ENCODE measurements at places on chromosomes 11 and 22. TPM values are rescaled to one million over a fixed set of nuclear protein-coding genes. Genes with fewer than 3 reads are reported as not detected.

Gene PLAAT5
- total RNA-seq, result 0.77 TPM

Gene PICALM
- total RNA-seq, result 109 TPM

Gene UPK3A
- not detected for total RNA-seq

Gene OR52E1
- total RNA-seq, result not detected

Gene OR51B5
- total RNA-seq, result not detected

Gene C11orf16
- not detected for total RNA-seq

Gene ANO1
- total RNA-seq, result not detected

Gene SYNGR1
- total RNA-seq, result 30.4 TPM

Gene OR8A1
- total RNA-seq, result not detected

DNA sequence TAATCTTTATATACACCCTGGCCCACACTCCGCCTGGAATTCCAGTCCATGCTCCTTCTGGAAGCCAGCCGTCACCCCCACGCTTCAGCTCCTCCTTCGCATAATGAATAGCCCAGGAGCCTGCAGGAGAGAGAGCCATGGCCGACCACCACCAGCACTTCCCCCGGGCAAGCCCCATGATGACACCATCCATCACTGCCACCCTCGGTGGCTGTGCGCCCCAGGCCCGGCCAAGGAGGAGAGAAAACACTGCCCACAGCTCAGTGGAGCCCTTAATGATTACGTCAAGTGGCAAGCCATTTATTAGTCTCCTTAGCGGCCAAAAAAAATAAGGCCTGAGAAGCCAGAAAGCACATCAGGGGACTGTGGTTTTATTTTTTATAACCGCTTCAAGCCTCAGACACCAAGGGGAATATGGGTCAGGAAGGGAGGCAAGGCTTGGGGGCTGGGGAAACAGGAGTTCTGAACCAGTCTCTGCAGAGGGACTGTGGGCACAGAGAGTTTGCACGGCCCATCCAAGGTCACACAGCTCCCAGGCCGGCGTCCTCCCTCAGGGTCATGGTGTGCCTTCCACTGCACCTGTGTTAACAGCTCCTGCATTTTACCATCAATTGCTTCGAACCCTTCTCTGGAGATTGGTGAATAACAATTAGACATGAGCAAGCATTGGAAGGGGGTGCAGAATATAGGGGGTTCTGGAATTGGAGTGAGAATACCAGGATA is 134.3 kb downstream of the MN1 start:
- DNase-seq, result peak; percentile 34
- H3K27me3 ChIP-seq, result no peaks in the 10 kb centered on the region
- H3K4me3 ChIP-seq, result peak overlapping the region; percentile 18
- peaks cover 5% of the 10 kb centered on the region for H3K36me3 ChIP-seq
- H3K4me1 ChIP-seq, result peaks cover 78% of the 10 kb centered on the region

- H3K4me3 ChIP-seq, result no peak overlapping the region
- H3K36me3 ChIP-seq, result no peaks in the 10 kb centered on the region
- DNase-seq, result peak; percentile 81
Observed at GRCh38 chr22:43867839-43868635, 5.7 kb upstream of the SULT4A1 start.

- DNase-seq, result no peak
- peaks cover 9% of the 10 kb centered on the region for H3K36me3 ChIP-seq
- H3K27me3 ChIP-seq, result no peaks in the 10 kb centered on the region
- no peak overlapping the region for H3K27ac ChIP-seq
Observed at GRCh38 chr11:117094776-117095175, 3.5 kb downstream of the SIK3 start.

- H3K4me1 ChIP-seq, result peaks cover 16% of the 10 kb centered on the region
- no peak for DNase-seq
- H3K4me3 ChIP-seq, result no peak overlapping the region
- H3K36me3 ChIP-seq, result no peaks in the 10 kb centered on the region
Observed at GRCh38 chr11:12215181-12215593, 104.8 kb downstream of the MICAL2 start.

GRCh38 chr11:93051186-93051585 is 81.7 kb downstream of the MTNR1B start:
- DNase-seq, result no peak
- no peaks in the 10 kb centered on the region for H3K36me3 ChIP-seq
- H3K4me1 ChIP-seq, result peaks cover 17% of the 10 kb centered on the region
- H3K27me3 ChIP-seq, result no peaks in the 10 kb centered on the region
- no peak overlapping the region for H3K27ac ChIP-seq

DNA sequence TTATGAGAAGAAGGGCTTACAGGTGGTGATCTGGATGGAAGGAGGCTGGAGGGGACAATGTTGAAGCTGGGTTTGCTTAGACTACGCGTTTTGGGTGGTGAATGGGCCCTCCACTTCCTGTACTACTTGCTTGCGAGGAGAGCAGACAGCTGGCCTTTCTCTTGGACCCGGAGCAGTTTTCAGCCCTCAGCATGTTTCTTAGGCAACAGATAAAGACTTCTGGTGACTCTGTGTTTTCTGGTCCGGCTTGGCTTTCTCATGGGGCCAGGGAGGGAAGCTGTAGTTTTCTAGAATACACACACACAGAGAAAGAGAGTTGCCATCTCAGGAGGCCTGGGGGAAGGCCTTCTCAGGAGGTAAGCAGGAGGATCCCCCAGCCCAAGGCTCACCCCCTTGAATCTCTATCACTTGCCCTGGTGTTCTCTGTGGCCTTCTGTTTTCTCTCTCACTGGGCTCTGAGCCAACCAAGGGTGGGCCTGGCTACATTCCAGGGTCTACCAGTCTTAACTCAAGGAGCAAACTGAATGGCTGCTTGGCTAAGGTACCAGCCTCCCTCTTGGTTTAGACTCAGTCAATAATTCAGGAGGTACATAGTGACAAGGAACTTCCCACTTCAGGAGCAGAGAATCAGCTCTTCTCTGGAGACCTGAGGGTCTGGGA is 2.4 kb downstream of the CCS start:
- no peaks in the 10 kb centered on the region for H3K27me3 ChIP-seq
- H3K36me3 ChIP-seq, result peaks cover 4% of the 10 kb centered on the region
- H3K4me3 ChIP-seq, result peak overlapping the region; percentile 68
- H3K4me1 ChIP-seq, result peaks cover 24% of the 10 kb centered on the region
- H3K27ac ChIP-seq, result no peak overlapping the region
- DNase-seq, result no peak

DNA sequence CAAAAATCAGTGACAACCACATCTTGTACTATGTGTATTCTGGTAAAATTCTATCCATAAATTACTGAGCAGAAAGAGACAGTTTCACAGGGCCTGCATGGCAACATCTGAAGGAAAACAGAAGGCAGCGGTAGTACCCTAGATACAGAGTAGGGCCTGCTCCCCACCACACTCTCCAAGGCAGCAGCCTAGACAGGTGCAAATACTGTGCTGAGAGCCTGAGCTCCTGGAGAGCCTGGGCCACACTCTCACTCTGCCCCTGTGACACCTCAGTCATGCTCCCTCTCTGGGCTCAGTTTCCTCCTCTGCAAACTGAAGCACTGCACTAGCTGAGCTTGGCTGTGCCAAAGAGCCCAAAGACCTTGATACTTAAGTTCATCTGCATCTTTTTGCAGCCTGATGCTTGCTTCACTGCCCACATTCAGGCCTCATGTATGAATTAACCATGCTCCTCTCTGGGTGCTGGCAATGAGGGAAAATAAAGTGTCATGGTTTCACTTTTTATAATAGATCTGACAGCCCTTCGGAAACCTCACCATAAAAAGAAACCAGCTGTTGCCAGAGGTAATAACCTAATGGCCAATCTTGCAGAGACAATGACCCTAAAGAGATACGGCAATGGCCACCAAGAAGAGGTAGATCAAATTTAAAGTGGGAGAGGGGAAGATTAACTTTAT is 104.7 kb downstream of the PLEKHA7 start:
- H3K36me3 ChIP-seq, result peaks cover 2% of the 10 kb centered on the region
- H3K4me3 ChIP-seq, result no peak overlapping the region
- no peaks in the 10 kb centered on the region for H3K4me1 ChIP-seq
- no peaks in the 10 kb centered on the region for H3K27me3 ChIP-seq
- no peak overlapping the region for H3K27ac ChIP-seq

DNA sequence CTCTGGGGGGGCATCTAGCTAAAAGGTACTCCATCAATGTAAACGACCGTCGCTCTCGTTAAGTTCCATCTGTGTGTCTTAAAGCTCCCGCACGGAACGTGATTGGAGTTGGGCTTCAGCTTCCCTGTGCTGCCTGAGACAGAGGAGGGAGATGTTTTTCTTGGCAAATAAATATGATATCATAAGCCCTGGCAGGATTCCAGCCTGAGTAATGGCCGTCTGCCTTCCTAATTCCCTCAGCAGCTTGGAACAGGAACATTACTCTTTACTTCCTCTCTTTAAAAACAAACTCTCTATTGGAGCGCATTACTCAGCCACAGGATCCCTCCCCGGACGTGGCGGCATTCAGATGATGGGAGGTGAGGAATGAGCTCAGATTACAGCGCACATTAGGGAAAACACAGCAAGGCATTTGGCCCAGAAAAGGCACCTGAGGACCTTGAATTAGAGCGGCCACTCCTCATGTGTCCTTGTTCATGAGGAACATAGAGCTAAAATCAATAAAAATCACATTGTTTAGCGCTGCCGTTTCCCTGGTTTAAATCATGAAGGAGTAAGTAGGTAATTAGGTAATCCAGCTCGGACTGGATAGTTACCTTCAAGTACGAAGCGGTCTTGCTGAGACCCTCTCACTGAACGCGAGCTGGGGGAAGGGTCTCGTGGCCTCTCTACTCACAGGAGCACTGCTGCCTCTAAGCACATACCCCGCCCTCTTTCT is 230.4 kb downstream of the ST3GAL4 start:
- no peaks in the 10 kb centered on the region for H3K36me3 ChIP-seq
- DNase-seq, result no peak
- no peaks in the 10 kb centered on the region for H3K27me3 ChIP-seq
- peaks cover 5% of the 10 kb centered on the region for H3K4me1 ChIP-seq

DNA sequence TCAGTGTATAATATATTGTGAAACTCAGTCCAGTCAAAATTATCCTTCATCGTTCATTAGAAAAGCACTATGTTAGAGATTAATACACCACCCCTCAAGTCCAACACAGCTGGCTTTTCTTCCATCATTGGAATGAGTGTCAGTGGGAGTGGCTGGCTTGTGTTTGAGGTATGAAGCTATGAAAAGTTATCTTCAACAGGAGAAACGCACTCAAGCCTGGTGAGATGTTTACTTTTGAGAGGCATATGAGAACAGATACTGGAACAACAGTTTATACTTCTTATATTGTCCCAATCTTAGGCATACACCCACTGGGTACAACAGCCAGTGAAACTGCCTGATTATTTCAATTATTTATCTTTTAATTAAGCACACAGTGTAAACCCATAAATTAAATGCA is 34.3 kb downstream of the PLEKHB1 start:
- H3K27ac ChIP-seq, result no peak overlapping the region
- peaks cover 11% of the 10 kb centered on the region for H3K36me3 ChIP-seq
- H3K27me3 ChIP-seq, result no peaks in the 10 kb centered on the region
- H3K4me3 ChIP-seq, result no peak overlapping the region

- peaks cover 3% of the 10 kb centered on the region for H3K27me3 ChIP-seq
- DNase-seq, result no peak
- no peak overlapping the region for H3K27ac ChIP-seq
- peaks cover 49% of the 10 kb centered on the region for H3K4me1 ChIP-seq
- no peaks in the 10 kb centered on the region for H3K36me3 ChIP-seq
Observed at GRCh38 chr22:17777005-17777716, 2.9 kb upstream of the BID start.

- DNase-seq, result no peak
- H3K4me3 ChIP-seq, result no peak overlapping the region
- peaks cover 2% of the 10 kb centered on the region for H3K36me3 ChIP-seq
- H3K27ac ChIP-seq, result no peak overlapping the region
- peaks cover 4% of the 10 kb centered on the region for H3K27me3 ChIP-seq
- H3K4me1 ChIP-seq, result no peaks in the 10 kb centered on the region
Observed at GRCh38 chr11:42669248-42669976, 642.4 kb upstream of the API5 start.

GRCh38 chr11:953512-953911 is 27.8 kb downstream of the AP2A2 start:
- H3K36me3 ChIP-seq, result peaks cover 10% of the 10 kb centered on the region
- DNase-seq, result no peak
- peaks cover 50% of the 10 kb centered on the region for H3K4me1 ChIP-seq
